ENCODE measurements at places on chromosomes 3 and 15.

- peak; percentile 40 for DNase-seq
Observed at GRCh38 chr3:196135693-196136639, 54.1 kb upstream of the TFRC start.

DNA sequence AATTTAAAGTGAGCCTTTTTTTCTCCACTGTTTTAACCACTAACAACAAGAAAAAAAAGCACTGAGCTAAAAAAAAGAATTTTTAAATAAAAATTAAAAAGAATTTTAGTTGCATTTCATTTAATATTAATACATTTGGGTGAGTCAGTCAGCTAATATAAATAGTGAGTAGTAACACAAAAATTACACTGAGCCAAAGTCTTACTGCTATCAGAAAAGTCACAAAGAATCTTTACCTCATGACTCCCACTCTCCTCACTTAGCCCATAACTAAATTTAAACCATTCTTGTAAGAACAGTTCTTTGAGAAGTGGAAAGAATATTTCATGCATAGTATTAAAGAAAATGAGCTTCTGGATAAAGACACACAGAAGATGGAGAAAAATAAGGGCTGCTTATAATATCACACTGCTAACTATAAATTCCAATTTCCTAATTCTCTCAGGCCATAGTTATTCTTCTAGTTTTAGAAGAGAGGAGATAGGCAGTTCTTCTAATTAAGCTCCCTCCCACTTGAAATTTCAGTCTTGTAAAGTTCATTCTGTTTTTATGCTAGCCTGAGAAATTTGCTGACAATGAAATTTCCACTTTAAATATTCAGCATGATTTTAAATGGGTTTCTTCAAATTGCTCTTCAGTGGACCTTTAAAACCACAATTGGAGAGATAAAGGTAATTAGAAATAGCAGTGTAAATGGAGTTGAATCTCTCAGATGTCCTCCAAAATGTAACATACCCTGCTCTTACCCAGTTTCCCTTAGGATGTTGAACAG, 17.6 kb downstream of the SHQ1 start:
- no peak for DNase-seq

GRCh38 chr3:143979041-143979440, 7.4 kb downstream of the DIPK2A start:
- DNase-seq: no peak

GRCh38 chr3:71011565-71012287, 571.8 kb downstream of the FOXP1 start:
- DNase-seq: no peak

DNA sequence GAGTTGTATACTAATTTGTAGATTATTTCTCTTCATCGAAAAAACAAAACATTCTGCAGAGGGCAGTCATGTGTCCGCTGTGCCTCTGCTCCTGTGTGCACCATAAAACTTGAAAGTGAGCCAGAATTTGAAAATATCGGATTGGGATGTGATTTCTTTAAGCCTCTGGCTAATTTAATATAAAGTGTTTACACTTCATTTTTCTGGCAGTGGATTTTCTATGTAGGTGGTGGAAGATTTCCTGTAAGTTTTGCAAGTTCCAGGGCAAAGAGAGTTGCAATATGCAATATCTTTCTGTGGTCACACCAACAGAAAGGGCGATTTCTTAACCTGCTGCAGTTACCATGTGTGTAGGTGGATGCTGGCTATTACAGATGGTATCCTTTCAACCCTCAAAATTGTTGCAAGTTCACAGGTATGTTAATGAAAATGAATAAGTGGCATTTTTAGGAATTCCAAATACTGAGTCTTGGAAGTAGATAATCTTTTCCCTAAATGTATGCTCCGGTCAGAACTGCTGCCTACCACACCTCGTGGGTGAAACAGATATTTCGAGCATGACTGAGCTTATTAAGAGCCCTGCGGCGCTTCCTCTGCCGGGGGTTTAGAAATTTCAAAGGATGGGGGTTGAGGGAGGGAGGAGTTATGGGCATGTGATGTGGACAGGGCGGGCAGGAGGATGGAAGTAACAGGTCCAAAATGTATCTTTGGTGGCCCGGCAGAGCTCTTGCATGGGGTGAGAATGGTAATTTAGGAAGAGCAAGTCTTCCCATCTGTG, 134.0 kb downstream of the PGPEP1L start:
- DNase-seq: peak; percentile 95

GRCh38 chr3:8760506-8760905, 8.9 kb downstream of the OXTR start:
- DNase-seq: no peak

- DNase-seq: no peak
Observed at GRCh38 chr15:81666839-81667238, 292.8 kb upstream of the TMC3 start.

- no peak for DNase-seq
Observed at GRCh38 chr3:56424885-56425284, 43.4 kb downstream of the ERC2 start.

DNA sequence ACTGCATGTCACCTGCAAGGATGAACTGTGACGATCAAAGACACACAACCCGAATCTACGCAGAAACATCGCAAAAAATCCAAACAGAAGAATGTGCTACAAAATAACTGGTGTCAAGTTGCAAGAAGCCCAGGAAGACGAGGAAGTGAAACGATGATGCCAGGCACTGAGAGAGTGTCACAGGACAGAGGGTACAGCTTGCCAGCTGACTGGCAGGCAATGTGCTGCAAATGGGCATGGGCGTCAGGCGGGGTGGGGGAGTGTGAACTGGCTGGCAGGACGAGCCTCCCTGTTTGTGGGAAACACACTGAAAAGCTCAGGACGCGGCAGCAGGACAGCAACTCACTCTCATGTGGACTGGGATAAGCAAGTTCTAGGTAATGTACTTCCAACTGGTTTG, 28.9 kb upstream of the OCA2 start:
- DNase-seq: no peak

DNA sequence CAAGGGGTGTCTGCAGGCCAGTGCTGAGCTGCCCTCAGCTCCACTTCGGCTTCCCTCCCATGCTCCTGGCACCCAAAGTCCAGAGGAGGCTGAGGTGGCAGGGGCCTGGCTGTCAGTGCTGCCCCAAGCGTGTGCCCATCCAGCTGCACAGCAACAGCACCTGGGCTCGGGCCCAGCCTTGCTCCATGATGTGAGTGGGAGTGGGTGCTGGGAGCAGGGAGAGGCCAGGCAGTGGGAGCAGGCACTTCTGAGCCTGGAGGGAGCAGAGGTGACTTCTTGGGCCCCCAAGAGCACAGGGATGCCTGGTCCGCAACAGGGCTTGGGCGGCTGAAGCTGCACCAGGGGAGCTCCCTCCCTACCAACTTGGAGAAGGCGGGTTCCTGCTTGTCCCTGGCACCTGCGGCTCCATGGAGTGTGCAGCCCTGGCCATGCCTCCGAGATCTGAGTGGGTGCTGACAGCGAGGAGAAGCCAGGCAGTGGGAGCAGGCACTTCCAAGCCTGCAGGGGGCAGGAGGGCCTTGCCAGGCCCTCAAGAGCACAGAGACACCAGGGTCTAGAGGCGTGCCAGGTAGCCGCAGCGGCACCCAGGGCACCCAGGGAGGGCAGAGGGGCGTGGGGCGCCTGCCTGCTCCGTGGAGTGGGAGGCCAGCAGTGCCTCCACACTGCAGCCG, 366.7 kb upstream of the SGO1 start:
- DNase-seq: no peak

- DNase-seq: no peak
Observed at GRCh38 chr15:88028024-88028423, 228.5 kb downstream of the NTRK3 start.

DNA sequence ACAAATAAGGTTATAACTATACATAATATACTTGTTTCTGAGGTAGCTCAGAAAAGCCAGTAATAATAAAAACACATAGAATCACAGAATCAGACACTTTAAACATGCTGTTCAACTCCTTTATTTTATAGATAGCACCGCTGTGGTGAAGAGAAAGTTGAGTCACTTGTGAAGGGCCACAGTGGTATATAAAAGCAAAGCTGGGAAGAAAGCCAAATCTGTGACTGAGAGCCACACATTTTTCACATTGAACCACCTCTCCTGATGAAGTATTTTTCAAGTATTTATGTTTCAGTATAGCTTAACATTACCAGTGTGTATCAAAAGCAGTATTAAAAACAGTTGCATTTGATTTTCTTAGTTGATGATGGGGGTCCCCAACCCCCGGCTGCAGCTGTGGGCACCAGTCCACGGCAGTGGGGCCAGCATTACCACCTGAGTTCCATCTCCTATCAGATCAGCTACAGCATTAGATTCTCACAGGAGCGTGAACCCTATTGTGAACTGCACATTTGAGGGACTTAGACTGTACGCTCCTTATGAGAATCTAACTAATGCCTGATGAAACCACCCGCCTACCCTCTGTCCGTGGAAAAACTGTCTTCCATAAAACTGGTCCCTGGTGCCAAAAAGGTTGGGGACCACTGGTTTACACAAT, 46.2 kb downstream of the TBL1XR1 start:
- DNase-seq: peak; percentile 88

DNA sequence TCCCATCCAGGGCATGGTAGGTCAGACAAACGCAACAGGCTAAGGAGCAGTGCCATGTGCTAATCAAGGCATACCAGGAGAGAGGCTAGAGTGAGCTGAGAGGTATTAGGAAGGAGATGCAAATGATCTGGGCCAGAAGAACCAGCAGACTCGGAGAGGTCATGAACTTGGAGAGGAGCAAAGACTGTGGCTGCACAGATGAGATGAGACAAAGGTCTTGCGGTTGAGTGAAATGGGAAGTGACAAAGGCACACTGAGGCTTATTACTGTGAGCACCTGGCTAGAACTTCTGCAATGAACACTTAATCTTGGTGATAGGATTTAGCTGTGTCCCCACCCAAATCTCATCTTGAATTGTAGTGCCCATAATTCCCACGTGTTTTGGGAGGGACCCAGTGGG, 380.2 kb downstream of the ULK4 start:
- DNase-seq: no peak

DNA sequence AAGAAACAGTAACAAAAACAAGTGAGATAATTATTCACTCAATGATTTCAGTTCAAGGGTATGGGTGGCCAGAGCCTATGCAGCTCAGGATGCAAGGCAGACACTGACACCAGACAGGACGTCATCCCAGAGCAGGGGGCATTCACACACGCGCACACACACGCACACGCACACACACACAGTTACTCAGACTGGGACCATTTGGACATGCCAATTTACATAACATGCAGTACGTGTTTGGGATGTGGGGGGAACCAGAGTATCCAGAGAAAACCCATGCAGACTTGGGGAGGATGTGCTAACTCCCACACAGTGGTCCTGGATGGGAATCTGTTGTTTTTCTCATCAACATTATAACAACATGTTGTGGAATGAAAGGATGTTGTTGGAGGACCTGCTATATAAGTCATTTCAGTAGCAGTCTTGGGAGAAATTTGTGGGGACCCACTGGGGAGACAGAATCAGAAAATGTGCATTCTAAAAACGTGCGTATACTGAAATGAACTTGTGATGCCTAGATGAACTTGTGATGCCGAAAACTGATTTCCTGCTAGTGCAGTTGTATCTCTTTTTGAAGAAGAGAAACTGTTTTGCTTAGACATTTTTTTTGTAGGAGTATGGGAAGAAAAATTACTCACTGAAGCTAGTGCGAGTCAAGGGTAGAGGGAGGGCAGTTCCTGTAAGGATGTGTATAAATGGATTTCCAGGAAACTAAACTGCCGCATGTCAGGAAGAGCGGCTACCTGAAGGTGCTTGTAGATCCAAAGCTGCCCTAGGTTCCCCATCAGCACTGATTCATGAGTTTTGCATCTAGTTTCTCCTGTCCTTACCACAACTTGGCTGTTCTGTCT, 25.2 kb downstream of the CD200 start:
- no peak for DNase-seq

DNA sequence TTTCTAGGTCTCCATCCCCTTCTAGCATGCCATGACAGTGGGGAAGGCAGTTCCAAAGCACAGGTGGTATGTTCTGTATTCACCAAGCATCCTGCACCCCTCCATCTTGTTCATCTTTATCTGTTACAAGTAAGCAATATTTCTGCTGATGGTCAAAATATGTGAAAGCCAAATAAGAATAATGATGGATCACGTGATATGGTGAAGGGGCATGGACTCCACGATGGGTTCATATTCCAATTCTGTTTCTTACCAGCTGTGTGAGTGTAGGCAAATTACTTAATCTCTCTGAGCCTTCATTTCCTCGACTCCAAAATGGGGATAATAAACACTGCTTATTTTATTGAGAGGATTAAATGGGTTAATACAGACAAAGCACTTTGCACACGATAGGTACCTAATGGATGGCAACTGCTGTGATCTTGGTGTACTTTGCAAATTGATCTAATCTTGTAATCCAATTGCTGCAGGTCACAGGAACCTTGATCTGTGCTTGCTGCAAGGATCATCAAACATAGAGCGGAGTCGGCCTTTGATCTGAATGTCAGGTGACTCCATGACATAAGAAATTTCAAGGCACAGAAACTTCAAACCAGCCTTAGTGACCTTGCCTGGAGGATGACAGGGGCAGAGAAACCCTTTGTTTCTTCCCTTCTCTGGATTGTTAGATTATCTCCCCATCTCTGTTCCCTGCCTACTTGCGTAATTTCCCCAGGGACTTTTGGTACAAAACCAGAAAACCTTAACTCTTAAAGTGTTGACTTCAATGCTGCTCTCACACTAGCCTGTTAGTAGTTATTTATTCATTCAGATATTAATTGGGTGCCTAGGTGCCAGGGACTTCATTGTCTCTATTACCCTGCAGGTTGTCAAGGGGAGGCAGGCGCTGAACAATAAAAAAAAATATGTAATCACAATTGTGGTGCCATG, 25.8 kb downstream of the SIAH2 start:
- no peak for DNase-seq

DNA sequence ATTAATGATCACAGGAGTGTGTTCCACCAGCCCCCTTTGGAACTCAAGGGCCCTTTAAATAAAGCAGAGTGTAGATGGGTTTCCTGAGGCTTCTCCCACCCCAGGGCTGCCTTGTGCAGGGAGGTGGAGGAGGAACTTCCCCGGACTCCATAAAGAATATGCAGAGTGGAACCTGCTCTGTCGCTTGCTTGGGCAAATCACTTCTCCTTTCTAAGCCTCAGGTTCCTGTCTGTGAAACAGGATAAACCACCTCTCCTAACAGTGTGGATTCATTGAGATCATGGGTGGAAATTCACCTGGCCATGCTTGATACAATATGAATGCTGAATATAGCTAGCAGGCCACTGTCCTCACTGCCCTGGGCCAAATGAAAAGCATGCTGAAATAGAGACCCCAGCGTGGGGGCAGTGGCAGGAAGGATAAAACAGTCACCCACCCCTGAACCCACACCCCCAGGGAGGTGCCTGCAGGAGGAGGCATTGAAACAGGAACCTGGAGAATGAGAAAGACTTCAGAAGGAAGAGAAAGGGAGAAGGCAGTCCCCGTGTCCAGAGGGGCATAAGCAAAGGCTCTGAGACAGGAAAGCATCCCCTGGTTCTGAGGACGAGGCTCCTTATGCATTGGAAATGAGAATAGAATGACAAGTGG, 41.1 kb upstream of the CHRNB4 start:
- no peak for DNase-seq
